ENCODE measurements at places on chromosomes 16 and 17.
A peak's percentile ranks its signal among the peaks of the same experiment; 100 is the strongest.

- peak; percentile 58 for DNase-seq
These were observed 28.9 kb downstream of the CPSF4L start for GRCh38 chr17:73232587-73233373.

DNA sequence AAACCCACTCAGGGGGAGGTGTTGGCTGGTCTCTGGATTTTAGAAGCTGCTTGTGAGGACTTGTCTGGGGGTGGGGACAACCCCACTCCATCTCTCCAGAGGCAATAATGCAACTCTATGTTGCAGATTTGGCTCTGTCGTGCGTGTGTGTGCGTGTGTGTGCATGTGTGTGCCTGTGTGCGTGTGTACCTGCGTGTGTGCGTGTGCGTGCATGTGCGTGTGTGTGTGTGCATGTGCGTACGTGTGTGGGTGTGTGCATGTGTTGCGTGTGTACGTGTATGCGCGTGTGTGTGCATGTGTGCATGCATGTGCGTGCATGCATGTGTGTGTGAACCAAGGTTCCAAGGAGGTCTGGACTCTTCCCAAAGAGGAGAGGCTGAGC lies 120.4 kb upstream of the LHX1 start:
- DNase-seq: no peak

- no peak for DNase-seq
These were observed 232.3 kb downstream of the ZFHX3 start for GRCh38 chr16:72815348-72816318.

- DNase-seq: no peak
These were observed 502.7 kb upstream of the HSBP1 start for GRCh38 chr16:83305092-83305491.

- no peak for DNase-seq
These were observed 4.8 kb upstream of the ANKRD11 start for GRCh38 chr16:89495121-89495520.

- DNase-seq: no peak
These were observed 100.2 kb downstream of the CMIP start for GRCh38 chr16:81544700-81545271.

DNA sequence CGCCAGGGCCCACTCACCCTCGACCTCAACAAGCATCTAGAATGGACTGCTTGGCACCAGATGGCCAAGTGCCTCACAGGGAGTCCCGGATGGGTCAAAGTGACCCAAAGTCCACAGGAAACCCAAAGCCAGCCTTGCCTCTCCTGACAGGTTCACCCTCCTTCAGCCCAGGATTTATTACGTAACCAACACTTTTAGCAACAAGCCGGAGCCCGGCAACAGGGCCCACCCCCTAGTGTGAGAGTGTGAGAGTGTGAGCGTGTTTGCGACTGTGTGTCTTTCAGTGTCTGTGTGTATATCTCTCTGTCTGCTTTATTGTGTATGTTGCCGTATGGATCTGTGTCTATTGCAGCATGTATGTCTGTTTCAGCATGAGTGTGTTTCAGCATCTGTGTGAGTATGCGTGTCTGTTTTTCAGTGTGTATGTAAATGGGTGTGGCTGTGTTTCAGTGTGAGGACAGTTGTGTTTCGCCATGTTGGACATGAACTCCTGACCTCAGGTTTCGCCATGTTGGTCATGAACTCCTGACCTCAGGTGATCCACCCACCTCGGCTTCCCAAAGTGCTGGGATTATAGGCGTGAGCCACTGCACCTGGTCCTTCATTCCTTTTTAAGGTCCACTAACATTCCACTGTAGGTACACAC lies 13.7 kb upstream of the PEMT start:
- no peak for DNase-seq

DNA sequence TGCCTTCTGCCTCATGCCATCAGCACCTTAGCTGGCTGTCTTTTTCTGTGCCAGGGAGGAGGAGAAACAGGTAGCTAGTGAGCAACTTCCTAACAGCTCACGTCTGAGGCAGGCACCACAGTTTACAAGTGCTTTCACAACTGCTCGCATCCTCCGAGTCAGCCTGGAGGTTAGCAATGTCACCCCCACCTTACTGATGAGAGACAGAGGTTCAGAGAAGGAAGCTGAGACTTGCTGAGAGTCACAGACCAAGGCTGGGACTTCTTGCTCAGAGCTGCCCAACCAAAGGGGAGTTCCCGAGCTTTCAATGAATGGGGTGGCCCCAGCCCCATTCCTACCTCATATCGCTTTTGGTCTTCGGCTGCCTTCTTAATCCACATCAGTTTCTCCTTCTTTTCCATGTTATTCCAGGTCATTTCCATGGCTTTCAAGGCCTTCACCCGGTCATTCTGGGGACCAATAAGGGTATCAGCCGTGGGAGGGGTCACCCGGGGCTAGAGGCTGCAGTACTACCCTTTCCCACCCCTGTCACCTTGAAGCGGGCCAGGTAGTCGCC lies 9.6 kb downstream of the UBTF start:
- DNase-seq: no peak

DNA sequence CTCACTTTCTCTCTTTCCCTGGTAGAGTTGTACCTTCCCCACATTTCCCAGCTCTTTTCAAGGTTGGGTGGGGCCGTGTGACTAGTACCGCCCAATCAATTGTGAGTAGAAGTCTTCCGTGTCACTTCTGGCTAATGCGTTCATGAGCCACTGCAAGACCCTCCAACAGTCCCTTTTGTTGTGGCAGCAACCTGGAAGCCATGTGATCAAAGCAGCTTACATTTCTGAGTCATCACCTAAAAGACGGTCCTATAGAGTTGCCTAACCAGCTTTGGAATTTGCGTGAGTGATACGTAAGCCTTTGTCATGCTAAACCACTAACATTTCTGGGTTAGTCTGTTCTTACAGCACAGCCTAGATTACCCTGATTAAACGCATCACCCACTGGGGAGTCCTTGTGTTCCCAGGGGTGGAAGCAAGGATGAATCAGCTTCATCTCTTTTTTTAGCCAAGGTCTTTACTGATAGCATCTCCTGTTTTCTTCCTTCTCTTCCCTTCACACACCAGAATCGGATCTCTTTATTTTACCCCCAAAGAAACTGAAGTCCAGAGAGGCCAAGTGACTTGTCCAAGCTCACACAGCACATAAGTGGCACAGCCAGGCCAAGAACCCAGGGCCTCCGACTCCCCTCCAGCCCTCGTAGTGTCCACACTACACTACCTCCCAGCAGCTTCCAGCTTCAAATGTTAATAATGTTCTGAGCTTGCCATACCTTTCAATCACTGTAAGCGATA lies 366.3 kb upstream of the XYLT1 start:
- DNase-seq: no peak

GRCh38 chr16:57938484-57938883 lies 32.4 kb downstream of the CNGB1 start:
- DNase-seq: no peak

DNA sequence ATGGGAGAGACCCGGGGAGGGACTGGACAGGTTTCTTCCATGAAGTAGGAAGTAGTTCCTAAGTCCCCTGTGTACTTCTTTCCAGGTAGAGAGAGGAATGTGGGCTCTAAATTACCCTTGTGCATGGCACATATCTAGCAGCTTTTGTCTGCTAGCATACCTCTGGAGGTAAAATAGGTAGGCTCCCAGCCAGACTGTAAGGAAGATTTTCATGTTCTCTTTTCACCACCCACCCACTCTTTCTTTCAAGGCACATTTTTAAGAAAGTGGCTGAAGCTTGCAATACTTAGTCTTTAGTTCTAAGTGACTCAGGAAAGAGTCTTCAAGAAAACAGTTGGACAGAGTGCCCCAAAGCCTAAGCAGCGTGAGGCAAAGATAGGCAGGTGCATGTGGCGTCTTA lies 9.2 kb downstream of the MINK1 start:
- DNase-seq: no peak

- DNase-seq: peak; percentile 41
These were observed 3.8 kb downstream of the IL21R start for GRCh38 chr16:27405546-27406451.

- DNase-seq: no peak
These were observed 72.1 kb downstream of the IL21R start for GRCh38 chr16:27474041-27474440.

DNA sequence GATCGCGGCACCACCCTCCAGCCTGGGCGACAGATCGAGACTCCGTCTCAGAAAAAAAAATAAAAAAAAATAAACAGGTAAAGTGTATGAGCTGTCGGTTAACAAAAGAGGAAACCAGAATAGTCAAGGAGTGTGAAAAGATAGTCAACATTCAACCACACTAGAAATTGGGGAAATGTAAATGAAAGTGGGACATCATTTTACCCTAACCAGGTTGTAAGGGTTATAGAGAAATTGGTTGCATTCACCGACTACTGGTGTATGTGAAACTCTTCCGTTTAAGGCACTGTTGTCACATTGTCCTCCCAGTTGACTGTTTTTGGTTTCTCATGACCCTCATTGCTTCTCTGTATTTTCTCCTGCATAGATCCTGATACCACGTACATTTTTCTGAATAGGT lies 62.8 kb downstream of the RABEP1 start:
- no peak for DNase-seq

- DNase-seq: no peak
These were observed 35.9 kb downstream of the CMTM4 start for GRCh38 chr16:66660422-66661209.

DNA sequence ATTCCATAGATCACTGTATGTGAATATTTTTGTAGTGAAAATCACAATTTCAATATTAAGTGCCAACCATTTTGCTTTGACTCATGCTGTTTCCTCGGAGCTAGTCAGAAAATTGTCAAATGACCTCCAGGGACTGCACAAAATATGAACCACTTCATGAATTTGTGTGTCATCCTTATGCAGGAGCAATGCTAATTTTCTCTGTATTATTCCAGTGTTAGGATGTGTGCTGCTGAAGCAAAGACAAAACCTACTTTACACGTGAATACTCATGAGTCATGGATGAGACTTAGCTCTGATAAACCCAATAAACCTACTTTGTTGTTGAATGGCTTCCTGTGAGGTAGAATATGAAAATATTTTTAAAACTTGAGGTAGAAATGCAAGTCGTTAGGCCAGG lies 65.2 kb downstream of the SHCBP1 start:
- DNase-seq: no peak

- DNase-seq: no peak
These were observed 3.6 kb downstream of the ALKBH5 start for GRCh38 chr17:18187226-18187625.

- no peak for DNase-seq
These were observed 309.0 kb downstream of the CPPED1 start for GRCh38 chr16:12494661-12495060.

DNA sequence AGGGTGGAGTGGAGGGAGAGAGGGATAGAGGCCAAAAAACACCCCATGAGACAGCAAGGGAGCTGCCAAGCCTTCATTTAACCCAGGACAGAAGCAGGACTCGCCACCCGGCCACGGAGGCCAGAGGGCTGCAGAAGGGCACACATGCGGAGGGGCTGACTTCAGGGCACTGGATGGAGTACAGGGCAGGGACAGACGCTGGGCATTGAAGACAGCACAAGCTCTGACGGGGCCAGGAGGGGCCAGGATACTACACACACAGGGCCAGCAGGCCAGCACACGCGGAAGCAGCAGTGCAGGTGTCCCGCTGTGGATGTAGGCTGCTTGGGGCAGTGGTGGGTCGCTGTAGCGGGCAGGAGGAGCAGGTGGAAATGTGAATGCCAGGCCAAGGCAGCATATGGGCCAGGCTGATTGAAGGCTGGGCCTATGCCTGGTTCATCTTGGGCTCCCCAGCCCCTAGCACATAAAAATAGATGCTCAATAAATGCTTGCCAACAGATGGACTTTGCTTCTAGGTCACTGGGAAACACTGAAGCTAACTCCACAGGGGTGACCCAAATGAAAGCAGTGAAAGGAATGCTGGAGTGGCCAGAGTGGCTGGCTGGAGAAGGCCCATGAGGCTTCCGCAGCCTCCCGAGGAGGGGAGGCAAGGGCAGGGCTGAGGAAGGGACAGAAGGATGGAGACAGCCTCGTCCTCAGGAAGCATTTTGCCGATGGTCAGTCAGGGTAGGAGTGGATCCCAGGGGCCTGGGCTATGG lies 61.6 kb downstream of the GNA13 start:
- no peak for DNase-seq

DNA sequence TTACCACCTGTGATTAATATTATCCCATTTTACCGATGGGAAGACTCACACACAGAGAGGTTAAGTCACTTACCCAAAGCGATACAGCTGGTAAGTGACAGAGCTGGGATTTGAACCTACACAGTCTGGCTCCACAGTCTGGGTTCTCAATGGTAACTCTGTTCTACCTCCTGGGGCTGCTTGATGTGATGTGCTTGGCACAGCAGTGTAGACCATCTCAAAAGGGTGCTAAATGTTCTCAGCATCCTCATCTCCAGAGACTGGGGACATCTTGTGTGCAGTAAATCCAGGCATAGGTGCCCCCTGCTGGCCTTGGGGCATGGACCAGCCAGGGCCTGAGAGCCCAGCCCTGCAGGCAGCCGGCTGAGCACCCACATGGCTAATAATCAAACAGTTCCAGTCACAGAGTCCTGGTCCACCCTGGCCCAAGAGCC lies 15.4 kb upstream of the KATNB1 start:
- peak; percentile 18 for DNase-seq

GRCh38 chr16:35200662-35201061 lies 1741.2 kb downstream of the TP53TG3F start:
- no peak for DNase-seq

GRCh38 chr16:85798283-85798776 lies 1.0 kb downstream of the EMC8 start:
- DNase-seq: no peak

DNA sequence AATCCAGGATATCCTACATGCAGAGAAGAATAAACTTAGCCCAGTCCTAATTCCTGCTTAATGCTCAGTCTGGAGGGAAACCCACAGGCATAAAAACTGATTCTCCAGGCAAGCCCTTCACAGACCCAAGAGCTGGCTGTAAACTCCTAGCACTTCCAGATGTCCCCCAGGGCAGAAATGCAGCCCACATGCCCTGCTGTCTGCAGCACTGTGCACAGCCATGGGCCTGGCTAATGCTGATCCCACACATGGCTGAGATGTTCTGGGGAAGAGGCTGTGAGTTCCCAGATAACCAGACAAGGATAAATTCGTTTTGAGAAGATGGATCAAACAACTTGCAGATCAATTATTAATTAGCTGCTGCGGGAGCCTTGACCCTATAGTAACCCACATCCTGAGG lies 148.4 kb downstream of the AATF start:
- DNase-seq: no peak

DNA sequence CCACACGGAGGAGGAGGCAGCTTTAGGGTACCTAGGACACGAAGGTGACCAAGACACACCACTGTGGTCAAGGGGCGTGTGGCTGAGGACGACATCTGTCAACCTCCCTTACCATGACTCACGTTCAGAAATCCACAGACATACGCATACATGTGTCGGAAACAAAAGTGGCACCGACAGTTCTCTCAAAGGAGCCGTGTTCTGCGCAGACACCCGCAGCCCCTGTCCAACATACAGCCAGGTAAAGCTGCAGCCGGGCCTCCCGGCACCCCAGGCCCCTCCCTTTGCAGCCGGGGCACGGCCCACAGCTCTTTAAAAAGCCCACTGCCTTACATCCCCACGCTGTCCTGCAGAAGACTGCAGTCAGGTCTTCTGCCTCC lies 40.5 kb upstream of the KLHDC4 start:
- no peak for DNase-seq

DNA sequence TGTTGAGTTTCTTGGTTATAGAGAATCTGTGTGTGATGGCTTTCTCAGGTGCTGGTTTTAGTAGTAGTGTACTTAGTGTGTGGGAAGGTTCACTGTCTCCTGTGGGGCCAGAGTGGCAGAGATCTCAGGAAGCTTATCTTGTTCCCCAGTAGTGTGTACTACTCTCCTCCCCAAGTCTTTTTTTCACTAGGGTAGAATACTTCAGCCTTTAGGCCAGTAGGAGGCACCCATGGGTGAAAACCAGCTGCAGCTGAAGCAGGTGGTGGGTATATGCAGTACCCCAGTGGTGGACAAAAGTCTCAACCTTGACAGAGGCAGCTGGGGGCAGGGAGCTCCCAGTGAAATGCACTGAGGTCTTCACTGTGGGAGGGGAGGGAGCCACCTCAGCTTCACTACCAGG lies 109.9 kb downstream of the PHKB start:
- no peak for DNase-seq
